ENCODE measurements at places on chromosomes 13 and 19.

DNA sequence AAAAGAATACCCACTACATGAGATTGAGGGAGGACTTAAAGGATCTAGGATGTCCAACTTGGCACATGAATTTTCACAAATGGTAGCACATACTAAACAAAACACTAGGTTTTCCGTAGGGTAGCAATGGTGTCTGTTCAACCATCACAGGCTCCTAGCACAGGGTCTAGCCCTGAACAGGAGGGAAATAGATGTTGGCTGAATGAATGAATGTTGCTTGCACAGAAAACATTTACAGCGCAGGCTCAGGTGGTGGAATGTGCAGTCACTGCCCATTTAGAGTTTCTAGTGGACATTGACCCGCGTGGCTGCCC, 1.9 kb upstream of the MYCBP2 start:
- DNase-seq = no peak

- DNase-seq = no peak
Measured at GRCh38 chr13:100436099-100436498, 152.5 kb downstream of the GGACT start.

DNA sequence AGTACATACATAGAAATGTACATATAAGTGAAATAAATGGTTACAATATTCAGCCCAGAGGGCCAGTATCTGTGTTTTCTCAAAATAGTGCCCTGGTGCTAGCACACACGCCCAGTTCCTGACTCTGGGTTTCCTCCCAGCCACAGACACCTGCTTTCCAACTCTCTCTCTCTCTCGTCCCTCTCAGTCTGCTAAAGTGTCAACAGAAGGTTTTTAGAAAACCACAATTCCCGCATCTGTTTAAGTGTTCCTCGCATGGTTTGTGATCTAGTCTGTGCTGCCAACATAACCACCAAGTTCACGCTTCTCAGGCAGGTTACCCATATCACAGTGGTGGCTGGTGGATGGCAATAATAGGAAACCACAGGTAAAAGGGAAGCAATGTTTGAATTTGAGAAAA, 17.8 kb upstream of the UPF3A start:
- DNase-seq = no peak

GRCh38 chr13:40190641-40191100, 475.8 kb downstream of the FOXO1 start:
- no peak for DNase-seq

- no peak for DNase-seq
Measured at GRCh38 chr19:43437712-43438111, 23.0 kb downstream of the TEX101 start.

All from NCI-H2171 (cell line).